ENCODE measurements at places on chromosomes 4 and X.

- no peak for DNase-seq
Observed at GRCh38 chr4:139333046-139333445, 30.8 kb upstream of the NDUFC1 start.

DNA sequence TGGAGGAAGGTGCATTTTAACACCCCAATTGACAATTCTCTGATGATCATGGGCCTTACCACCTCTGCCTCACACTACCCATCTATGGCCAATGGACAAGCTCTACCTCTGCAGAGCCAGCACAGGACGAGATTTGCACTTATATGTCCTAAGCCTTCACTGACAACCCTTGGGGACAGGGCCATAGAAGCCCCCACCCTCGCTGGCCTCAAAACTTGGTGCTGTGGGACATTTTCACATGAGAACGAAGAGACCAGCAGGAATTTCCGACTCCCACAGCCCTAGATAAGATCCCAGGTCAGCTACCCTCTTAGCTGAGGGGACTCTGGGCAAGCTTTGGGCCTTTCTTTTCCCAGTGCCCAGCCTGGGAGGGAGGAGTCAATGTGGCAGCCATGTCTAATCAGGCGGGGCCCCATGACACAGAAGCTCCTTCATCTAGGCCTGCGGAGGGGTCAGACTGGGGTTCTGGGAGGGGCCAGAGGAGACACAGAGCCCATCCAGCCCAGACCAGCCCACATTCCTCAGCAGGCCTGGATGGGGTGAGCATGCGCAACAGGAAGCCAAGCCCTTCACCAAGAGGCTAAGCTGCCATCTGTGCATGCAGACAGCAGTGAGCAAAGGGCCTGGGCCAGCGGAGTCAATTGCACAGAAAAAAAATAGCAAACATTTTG lies 12.1 kb downstream of the PJA1 start:
- DNase-seq, result no peak

- DNase-seq, result no peak
Observed at GRCh38 chrX:29652484-29652883, 562.9 kb upstream of the MAGEB2 start.

DNA sequence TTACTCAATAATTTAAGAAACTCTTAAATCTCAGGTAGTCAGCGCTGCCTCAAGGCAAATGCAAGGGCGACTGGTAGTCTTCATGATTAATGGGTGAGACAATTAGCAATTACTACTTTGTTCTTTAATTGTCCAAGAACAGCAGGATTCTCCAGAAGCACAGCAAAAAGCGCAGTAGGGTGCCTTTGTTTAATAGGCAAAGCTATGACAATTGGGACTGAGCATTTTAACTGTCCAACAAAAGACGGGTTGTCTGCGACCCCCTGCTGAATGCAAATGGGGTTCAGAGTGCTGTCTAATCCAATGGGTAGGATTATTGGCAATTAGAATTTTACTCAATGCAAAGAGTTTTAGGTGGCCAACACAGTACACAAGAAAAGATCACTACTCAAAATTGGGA lies 286.1 kb downstream of the CHIC1 start:
- no peak for DNase-seq

- no peak for DNase-seq
Observed at GRCh38 chrX:109343671-109344070, 138.2 kb downstream of the GUCY2F start.

- no peak for DNase-seq
Observed at GRCh38 chr4:27908356-27908755, 1047.7 kb downstream of the STIM2 start.

DNA sequence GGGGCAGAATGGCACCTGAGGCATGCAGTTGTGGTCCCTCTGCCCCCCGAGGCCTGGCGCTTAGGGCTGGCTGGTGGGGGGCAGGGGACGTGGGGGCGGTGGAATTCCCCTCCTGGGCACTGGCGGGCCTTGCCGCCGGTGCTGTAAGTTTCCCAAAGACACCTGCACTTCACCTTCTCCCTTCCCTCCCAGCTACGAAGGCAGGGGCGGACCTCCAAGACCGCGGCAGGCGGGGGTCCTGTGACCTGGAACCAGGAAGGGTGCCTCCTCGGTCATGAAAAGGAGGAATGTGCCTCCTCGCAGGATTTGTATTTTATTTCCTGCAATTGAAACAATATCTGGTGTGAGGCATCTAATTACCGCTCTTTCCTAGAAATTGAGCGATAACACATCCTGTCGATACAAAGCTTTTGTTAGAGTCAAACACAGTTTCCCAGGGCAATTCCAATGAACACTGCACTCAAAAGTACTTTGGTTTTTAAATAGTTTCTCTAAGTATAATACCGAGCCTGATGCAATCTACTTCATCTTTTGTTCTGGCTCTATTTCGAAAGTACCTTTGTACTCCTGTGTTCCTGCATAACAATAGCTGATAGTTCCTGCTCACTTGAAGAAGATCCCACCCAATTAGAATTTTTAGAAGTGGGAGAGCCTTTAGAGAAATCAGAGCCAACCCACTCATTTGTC lies 12.3 kb upstream of the ADRA2C start:
- no peak for DNase-seq

GRCh38 chrX:47380268-47380667 lies 9.9 kb downstream of the ZNF157 start:
- peak; percentile 9 for DNase-seq

DNA sequence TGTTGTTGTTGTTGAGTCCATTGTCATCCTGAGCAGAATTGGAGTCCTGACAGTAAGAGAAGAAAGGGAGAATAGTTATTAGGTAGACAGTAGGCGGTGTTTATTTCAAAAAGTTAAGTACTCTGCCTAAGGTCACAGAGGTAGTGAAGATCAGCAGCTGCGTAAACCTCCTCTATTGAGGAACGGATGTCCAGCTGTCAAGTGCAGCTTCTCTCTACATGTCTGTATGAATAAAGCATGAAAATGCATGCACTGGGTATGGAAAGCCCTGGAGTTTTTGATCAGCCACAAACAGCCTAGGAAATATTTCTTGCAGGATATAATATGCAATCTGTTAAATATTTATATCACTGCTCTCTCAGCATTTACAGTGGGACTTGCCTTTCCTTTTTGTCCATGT lies 109.4 kb upstream of the CBLL2 start:
- DNase-seq, result no peak

GRCh38 chrX:40278340-40279090 lies 180.8 kb upstream of the BCOR start:
- DNase-seq, result no peak

- DNase-seq, result no peak
Observed at GRCh38 chr4:22070256-22070655, 121.7 kb upstream of the KCNIP4 start.

GRCh38 chr4:3338321-3338838 lies 45.6 kb downstream of the RGS12 start:
- DNase-seq, result no peak

DNA sequence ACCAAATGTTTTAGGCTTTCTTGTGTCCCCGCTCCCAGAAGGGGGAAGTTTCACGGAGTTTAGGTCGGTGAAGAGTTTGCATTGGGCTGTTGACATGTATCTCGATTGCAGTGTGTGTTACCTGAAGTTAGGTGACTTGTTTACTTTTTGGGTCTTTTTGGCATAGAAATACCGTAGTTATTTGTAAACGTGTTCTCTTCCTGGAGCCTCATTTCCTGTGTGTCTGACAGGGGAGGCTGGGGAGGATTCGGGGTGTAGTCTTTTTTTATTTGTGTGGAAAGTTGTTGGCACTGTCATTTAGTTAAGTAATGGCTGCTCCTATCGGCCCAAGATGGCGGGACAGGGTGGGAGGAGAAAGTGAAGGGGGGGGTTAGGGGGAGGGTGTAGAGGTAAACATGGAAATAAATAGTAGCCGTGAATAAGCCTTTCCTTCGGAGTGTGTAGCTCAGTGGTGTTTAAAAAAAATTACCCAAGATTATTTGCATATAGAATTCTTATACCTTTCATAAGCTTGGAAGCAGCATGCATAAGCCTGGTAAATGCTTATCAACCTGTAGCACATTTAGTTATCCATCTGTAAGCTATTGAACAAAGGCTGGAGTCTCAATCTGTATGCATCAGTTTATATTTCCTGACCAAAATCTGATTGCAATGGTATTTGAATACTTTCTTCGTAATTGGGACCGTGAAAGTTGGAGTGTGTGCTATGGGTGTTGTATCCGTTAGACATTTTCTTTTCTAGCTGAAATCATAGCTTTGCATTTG lies 1.6 kb downstream of the KDM6A start:
- peak; percentile 33 for DNase-seq

DNA sequence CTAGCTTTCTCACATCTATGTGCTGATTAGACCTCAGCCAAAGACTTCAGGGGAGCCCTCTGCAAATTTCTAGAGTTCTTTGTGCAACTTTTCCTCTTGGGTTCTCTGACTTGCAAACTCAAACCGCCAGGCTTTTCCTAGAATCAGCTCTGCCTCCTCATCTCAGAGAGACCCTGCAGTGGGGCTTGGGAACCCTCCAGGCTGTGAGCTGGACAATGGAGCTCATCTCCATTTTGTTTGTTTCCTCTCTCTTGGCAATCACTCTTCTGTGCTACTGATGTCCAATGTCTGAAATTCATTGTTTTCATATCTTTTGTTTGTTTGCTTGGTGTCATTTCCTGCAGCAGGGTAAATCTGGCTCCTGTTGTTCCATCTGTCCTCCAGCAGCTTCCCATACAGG lies 33.0 kb downstream of the GYPB start:
- DNase-seq, result no peak

- no peak for DNase-seq
Observed at GRCh38 chrX:50154429-50154828, 46.4 kb downstream of the AKAP4 start.

DNA sequence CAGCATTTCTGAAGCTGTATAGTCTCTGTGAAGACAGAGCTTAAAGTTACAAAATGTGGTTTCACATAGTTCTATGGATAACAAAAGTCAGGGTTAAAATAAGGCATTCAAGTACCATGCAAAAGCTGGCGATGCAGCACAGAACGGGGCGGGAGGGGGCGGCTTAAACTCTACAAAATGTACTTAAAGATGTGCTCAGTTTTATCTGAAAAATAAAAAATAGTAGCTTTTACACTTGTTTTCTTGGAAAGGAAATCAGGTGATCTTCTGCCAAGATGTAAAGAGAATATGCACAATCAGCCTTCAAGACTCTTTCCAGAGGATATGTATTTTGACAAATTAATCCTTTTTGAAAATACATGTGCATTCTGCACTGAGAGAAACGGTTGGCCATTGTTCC lies 301.7 kb upstream of the EMCN start:
- no peak for DNase-seq

DNA sequence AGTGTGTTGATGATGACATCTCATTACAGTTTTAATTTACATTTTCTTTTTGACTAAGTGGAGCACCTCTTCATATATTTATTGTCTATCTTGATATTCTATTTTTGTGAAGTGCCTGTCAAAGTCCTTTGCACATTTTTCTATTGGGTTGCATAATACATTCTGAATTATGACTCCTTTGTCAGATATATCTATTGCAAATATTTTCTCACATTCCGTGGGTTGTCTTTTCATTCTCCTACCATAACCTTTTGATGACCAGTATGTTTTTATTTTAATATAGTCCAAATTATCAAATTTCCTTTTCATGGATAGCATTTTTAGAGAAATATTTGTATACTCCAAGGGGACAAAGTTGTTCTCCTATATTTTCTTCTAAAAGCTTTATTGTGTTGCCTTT lies 126.4 kb downstream of the PJA1 start:
- DNase-seq, result no peak

GRCh38 chr4:151997461-151997860 lies 236.7 kb upstream of the GATB start:
- DNase-seq, result no peak

GRCh38 chr4:69601065-69601464 lies 38.4 kb downstream of the UGT2A2 start:
- no peak for DNase-seq

DNA sequence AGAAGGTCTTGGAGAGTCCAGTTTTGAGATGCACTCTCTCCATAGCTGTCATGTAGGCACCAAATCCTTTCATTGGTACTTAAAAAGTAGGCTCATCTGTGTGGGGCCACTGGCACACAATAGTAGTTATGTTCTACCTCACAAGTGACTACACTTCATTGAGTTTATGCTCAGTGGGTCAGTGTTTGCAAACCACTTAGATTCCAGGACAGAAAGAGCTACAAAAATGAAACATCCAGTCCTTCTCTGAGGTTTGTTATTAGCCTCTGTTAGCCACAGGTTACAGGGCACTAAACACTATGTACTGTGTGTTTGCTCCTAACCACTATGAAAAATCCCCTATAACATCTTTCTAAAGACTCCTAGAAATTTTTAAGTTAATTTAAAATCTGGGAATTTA lies 13.8 kb downstream of the RAB28 start:
- DNase-seq, result no peak

- DNase-seq, result no peak
Observed at GRCh38 chr4:38266616-38267015, 306.4 kb downstream of the PTTG2 start.

- DNase-seq, result no peak
Observed at GRCh38 chrX:108216919-108217571, 125.5 kb downstream of the ATG4A start.

DNA sequence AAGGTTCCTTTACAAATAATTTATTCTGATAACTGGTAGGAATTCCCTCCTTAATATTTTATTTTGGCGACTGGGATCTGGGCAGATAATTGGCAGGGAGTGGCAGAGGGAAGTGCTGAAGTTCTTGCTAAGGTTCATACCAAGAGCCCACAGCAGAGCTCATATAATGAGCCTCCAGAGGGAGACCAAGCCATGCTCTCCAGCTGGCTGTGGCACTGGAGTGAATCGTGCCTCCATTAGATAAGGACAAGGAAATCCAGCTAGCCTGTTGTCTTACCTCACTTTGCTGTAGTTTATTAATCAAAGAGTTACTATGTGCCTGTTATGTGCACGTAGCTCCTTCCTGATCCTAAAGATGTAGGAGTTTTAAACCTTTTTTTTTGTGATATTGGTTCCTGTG lies 1.3 kb downstream of the ASB12 start:
- no peak for DNase-seq

- no peak for DNase-seq
Observed at GRCh38 chr4:104919406-104919805, 227.3 kb upstream of the TET2 start.

DNA sequence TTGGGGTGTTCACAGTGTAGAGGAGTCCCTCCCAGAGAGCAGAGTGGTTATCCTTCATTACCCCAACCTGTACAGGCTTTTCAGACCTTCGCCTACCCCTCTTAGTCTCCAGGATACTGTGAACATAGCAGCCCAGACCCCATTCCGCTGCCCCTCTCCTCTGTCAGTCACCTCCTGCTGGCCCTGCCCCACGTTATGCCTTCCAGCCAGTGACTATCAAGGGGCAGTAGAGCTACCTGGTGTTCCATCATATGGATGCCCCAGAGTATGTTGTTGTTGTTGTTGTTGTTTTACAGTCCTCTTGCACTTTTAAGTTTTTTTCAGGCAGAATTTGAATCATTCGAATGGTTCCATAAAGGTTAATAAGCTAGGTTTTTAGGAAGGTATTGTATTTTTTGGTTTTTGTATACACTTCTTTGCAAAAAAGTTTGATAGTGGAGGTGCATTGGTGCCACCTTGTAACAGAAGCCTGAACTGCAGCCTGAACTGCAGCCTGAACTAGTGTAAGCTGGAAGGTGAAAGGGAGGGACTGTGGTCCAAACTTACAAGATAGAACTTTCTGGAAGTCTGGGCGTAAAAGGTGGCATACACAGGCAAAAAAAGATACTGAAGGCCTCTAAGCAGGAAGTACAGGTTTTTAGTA lies 101.4 kb upstream of the RAB40AL start:
- DNase-seq, result no peak
